HuH-7 (cell line): ENCODE measurements at places on chromosomes 6 and 20.

DNA sequence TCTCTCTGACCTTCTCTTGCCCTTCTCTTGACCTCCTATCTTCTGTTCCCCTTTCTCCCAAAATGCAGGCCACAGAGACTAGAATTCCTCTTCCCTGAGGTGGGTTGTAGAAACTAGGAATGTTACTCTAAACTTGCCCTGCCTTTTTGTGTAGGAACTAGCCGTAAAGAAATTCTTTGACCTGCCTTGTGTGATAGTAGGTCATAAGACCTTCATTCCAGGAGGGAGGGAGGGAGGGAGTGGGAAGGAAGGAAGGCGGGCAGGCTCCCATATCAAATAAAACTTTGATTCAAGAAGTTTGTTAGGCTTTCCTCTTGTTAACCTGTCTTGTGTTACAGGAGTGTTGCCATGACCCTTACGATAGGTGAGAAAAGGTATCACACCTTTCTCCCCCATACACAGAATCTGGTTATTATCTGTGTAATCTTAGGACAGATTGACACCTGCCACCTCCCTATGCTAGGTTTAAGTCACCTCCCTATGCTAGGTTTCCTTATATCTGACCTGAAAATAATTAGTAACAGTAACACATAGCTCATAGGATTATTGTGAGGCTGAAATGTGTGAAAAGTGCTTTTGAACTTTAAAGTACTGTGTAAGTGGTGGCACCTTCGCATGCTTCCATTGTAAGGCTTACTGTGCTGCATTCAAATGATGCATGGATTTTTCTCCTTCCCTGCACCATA is 32.6 kb upstream of the FUCA2 start:
- no peak for DNase-seq

DNA sequence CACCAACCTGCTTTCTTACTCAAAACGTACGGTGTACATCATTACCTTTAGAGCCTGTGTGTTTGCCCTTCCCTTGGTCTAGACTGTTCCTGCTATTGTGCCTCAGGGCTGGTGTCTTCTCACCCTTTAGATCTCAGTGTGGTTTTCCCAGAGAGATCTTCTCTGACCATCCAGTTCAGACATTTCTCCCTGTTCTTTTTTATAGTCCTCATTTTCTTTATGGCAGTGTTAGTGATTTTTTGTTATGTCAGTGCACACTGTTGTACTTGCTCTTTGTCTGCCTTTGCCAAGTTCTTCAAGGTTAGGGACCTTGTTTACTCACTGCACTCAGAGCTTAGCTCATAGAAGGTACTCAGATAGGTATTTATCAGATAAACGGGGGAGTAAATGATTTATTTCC is 82.8 kb downstream of the ATRN start:
- no peak for DNase-seq

GRCh38 chr20:35465976-35466375 is 10.6 kb downstream of the CEP250 start:
- no peak for DNase-seq

GRCh38 chr6:37693546-37694250 is 4.0 kb downstream of the MDGA1 start:
- DNase-seq = no peak

GRCh38 chr6:143609501-143609900 is 68.3 kb upstream of the PHACTR2 start:
- no peak for DNase-seq
